Islet precursor cell (in vitro differentiated cells): ENCODE measurements at places on chromosomes 5 and 9.

GRCh38 chr5:173505634-173506033 is 110.8 kb downstream of the BOD1 start:
- no peak for DNase-seq

- peak; percentile 86 for DNase-seq
Observed at GRCh38 chr5:132063090-132063911, 2.8 kb downstream of the IL3 start.

GRCh38 chr5:68369023-68369359 is 153.4 kb downstream of the PIK3R1 start:
- DNase-seq, result no peak

GRCh38 chr5:24142341-24142740 is 502.4 kb downstream of the CDH10 start:
- no peak for DNase-seq

- DNase-seq, result no peak
Observed at GRCh38 chr9:125568621-125569020, 138.4 kb downstream of the MAPKAP1 start.

- no peak for DNase-seq
Observed at GRCh38 chr5:107169867-107170266, 500.9 kb downstream of the EFNA5 start.

GRCh38 chr5:34742061-34742460 is 85.9 kb downstream of the RAI14 start:
- no peak for DNase-seq

DNA sequence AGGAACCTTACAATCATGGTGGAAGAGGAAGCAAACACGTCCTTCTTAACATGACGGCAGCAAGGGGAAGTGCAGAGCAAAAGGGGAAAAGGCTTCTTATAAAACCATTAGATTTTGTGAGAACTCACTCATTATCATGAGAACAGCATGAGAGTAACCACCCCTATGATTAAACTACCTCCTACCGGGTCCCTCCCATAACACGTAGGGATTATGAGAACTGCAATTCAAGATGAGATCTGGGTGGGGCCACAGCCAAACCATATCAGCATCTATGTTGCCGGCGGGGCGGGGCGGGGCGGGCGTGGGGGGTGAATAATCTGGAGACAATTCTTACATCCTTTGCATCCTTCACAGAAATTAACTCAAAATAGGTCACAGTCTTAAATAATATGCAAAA is 58.8 kb upstream of the GFPT2 start:
- no peak for DNase-seq

GRCh38 chr5:110517396-110517795 is 209.1 kb downstream of the TMEM232 start:
- DNase-seq, result peak; percentile 47

DNA sequence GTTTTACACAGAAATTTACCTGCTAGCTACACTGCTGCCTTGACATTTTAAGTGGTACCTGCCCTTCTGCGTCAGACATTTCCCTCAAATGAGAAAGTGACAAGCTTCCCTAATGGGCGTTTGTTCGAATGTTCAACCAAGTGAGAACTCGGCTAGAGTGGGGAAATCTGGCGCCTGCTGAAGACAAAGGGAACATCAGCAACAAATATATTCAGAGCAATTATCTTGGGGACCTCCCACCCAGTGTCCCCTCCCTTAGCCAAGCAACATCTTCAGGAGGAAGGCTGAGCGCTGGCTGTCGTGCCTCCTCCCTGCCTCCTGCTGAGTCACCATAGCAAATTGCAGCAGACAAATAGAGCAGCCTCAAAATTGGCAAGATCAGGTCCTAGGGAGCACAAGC is 57.1 kb downstream of the MFAP3 start:
- DNase-seq, result peak; percentile 38

- DNase-seq, result no peak
Observed at GRCh38 chr9:130981756-130982137, 27.2 kb upstream of the LAMC3 start.
